ENCODE measurements at places on chromosomes 5 and 9. TPM values are rescaled to one million over a fixed set of nuclear protein-coding genes. Genes with fewer than 3 reads are reported as not detected.

- DNase-seq, result no peak
Observed at GRCh38 chr9:82934949-82935348, 128.0 kb downstream of the RASEF start.

DNA sequence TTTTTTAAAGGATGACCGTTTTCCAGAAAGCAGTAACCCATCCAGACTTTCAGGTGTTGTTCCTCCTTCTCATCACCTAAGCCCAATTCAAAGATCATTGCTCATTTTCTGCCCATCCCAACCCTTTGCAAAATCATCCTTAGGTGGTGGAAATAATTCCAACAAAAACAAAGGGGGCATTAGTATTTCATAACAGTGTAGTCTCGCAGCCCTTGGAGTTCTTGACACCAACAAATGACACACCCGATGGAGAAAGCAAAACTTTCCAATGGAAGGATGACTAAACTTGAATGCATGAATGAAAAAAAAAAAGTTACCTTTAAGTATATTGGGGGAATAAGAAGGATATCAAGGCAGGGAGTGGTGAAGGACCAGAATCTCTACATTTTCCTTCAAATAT, 117.0 kb downstream of the PAPPA start:
- DNase-seq, result no peak

DNA sequence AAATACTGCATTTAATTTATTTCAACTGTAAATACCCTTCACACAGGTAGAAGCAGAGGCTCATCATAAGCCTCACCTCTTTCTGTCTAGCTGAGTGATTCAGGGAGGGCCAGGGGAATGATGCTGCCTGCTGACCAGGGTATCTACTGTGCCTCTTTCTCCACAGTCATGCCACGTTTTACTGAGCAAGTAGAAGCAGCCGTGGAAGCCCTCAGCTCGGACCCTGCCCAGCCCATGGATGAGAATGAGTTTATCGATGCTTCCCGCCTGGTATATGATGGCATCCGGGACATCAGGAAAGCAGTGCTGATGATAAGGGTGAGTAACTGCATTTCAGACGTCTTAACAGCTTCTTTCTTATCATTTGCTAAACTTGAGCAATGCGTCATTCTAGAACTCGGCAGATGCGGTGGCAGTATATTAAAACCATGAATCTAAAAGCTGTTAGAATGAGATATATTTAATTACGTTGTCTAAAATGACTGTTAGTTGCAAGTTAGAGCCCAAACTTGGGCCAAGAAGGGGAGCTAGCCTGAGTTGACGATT, 50.0 kb upstream of the LRRTM2 start:
- no peak for DNase-seq

DNA sequence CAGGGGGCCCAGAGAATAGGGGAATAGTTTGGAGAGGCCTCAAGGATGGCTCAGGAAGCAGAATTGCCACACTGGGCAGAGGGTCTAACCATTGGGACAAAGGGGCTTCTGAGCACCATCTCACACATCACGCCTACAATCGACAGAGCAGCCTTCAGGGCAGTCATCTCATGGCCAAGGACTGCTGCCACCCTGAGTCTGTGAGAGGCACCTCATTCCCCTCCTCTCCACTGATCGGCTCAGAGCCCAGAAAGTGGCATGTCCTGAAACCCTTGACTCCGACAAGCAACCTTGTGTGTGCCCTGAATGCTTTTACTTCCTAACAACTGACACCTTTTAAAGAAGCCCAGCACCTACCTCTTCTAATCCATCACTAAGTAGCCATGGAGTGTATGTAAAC, 128.9 kb upstream of the PTPN3 start:
- no peak for DNase-seq

DNA sequence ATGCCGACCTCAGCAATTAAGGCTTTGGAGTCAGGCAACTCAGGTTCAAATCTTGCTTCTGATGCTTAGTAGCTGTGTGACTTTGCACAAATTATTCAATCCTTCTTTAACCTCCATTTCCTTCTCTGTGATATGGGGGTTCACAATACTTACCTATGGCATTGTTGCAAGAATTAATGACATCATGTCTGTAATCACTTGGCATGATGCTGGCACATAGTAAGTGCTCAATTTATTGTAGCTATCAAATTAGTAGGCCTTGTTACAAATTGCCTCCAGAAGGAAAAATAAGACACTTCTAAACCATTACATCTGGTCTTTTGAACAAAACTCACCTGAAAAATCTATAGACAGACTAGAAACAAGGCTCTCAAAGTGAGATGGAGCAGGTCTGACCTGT, 29.9 kb upstream of the NDFIP1 start:
- no peak for DNase-seq

DNA sequence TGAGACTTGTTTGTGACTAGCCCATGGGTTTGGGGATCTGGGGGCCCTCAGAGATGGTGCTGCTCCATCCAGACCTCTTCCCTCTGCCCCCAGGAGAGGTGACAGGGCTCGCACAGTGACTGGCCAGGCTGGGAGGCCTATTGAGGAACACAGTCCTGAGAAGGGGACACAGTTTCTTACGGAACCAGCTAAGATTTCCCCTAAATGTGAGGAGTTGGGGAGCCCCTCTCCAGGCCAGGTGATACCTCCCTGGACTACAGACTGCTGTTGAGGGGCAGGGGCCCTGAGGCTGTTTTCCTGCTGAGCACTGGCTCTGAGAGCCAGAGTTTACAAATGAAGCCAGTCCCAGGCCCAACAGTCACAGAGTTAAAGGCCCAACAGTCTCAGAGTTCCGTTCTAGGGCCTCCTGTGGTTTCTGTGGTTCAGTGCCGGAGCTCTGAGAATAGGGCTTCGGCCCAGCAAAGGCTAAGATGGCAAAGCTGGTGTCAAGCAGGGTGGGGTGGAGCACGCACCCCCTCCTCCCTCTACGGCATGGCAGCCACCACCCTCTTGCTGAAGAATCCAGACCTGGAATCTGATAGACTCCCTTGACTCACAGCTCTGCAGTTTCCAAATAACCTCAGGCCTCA, 1.1 kb upstream of the SEMA4D start:
- peak; percentile 45 for DNase-seq

GRCh38 chr5:128015978-128016377, 67.6 kb upstream of the SLC12A2 start:
- DNase-seq, result no peak

DNA sequence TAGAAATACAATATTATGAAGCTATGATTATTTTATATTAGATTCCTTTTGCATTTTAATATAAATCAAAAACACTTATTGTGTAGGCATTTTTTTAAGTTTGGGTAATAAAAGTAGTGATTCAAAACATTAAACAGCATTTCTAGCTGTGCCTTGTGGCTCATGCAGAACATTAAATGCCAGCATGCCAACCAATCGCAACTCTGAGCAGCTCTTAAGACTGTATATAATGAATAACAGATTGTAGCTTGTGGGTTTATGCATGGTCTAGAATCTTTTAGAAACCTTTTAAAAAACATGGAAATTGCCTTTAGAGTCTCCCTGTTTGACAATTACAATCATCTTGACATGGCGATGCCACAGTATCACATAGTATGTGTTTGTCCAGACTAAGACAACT, 903.8 kb downstream of the EFNA5 start:
- DNase-seq, result no peak

DNA sequence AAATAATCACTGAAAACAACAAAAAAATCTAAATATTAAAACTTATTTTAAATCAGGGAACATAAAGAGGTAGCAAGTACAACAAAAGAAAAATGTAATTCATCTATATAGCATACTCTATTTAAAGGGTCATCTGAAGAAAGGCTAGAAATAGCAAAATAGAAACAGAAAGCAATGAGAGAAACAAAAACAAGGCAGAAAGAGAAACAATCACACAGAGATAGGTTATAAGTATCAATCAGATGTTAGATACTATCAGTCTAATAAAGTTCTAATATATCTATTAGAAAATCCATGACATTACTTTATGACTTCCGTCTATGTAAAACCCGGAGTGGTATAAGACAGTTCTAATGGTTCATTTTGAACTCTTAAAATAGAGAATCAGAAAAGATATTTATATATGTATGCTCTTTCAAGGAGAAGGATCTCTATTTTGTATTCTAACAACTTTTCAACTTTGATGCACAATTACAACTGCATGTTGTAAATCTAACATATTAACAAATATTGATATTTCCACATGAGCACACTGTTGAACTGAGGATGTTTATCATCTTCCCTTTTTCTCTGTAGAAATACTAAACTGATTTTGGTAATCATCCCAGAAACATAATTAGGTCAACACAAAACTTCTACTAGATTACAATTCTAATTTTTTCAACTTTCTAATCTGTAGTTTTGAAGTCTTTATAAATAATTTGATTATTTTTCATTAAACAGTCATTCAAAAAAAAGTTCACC, 15.8 kb downstream of the RICTOR start:
- no peak for DNase-seq

DNA sequence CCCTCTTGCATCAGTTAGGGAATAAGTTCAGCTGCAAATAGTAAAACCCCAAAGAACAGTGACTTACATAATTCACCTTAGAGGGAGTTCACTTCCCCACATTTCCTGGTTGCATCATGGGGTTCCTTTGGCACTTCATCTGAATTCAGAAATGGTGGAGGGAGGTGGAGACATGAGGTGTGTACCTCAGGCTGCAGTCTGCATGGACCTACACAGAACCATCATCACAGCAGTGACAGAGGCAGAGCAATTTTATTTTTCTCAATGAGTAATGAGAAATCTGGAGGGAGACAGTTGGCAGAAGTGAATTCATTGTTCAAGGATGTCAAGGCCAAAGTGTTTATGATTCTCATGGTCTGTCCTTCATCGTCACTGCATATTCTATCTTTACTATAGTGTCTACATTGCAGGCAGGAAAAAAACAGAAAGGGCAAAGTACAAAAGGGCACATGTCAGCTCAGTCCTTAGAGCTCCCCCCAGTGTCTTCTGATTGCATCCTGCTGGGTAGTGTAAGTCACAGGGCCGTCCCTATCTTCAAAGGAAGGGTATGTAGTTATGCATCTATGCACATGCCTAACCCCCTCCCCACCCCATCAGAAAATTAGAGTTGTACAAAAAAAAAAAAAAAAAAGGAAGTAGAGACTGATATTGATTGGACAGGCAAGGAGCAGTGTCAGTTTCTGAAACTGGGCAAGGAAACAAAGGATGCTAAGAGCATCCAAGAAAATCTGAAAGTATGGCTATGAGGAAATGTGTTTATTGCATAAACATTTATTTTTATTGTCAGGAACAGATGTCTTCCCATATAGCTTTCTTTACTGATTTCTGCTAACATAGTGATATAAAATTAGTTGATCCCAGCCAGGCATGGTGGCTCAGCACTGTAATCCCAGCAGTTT, 132.7 kb upstream of the APC start:
- DNase-seq, result no peak

DNA sequence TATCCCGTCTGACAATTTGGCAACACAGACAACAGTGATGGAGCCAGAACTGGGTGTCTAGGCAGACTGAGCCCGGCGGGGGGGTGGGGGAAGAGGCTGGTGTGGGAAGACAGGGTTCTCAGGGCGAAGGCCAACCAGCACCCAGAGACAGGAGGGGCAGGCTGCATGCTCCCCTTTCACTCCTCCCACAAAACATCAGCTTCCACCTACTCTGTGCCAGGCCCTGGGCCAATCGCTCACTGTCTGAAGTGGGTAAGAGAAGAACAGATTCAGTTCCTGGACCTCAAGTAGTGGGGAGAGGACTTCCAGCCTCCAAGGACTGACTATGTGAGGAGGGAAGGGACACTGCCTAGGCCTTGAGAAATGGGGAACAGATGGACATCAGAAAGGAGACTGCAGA, 2.8 kb downstream of the SNCB start:
- DNase-seq, result no peak

GRCh38 chr5:178411083-178411482, 178.5 kb upstream of the PHYKPL start:
- DNase-seq, result no peak

DNA sequence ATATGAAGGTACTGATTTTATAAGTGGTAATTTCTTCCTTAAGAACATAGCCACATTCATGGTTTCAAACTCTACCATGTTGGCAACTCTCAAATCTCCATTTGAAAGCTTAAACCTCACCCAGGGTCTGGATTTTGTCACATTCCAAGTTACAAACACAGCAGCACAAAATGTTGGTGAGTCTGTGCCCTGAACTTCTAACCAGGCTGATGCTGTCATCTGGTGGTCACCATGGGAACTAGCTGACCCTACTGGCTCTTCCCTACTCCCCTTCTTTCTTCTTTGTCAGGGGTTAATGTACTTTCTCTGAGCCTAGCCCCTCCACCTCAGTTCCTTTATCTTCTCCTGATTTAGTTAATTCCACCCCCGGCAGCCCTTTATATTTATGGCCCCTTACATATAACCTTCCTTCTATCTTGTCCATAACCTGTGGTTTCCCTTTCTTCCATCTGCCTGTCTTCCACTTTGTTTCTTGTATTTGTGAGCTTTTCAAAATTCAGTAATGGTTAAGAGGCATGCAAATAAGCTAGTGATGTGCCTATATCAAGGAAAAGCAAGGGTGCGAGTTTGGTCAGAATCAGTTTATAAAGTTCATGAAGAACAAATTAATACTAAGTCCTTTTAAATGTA, 35.9 kb downstream of the TGFBR1 start:
- no peak for DNase-seq

DNA sequence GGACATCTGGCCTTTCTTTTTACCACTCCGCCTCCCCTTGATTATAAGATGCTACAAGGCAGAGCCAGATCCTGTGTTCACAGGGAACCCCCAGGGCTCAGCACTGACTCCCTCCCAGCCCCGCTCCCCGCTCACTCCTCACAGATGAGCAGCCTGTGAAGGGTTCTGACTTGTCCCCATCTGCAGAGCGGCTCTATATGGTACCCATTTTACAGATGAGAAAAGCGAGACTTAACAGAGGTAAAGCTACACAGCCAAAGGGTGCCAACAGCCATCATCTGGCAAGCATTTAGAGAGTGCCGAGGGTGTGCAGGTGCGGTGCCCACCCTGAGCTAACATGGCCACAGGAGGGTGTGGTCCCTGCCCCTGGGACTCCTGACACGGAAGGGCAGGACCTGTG, 18.8 kb downstream of the FIBCD1 start:
- DNase-seq, result no peak

GRCh38 chr5:179762781-179763176, 30.2 kb downstream of the MAML1 start:
- DNase-seq, result no peak

DNA sequence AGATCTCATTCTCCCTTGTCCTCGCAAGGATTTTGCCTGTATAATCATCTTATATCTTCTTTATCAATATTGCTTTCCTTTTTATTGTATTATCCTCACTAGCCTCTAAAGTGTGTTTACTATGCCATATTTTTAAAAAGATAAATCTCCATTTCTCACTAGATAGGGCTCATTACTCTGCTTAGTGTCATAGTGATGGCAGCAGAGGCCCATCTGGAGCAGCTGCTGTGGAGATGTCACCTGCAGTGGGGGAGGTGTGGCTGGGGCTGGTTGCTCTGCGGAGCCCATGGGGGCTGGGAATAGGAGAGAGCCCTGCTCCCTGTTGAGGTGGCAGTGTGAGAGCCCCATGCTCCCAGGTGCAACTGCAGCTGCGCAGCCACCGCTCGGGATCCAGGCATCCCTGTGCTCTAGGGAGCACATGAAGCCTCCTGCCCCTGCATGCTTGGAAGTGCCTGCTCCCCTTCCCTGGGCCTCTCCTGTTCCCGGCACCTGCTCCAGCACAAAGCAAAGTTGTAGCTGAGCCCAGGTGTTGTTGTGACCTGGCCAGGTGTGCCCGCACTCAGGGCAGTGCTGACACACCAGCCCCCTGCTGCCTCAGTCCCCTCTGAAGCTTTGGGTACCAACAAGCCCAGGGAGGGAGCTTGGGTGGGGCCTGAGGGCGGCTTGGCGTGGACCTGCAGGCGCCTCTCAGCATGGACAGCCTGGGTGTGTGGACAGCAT, 144.6 kb upstream of the MRPS30 start:
- DNase-seq, result no peak

The UBE2B gene
- 26.6 TPM for total RNA-seq

The SH3TC2 gene
- 0.43 TPM for total RNA-seq

The CBY3 gene
- not detected for total RNA-seq

The UAP1L1 gene
- total RNA-seq, result 1.8 TPM

The CRHBP gene
- 26.4 TPM for total RNA-seq
